DMS53 (cell line): ENCODE measurements at places on chromosomes 6 and 20.

DNA sequence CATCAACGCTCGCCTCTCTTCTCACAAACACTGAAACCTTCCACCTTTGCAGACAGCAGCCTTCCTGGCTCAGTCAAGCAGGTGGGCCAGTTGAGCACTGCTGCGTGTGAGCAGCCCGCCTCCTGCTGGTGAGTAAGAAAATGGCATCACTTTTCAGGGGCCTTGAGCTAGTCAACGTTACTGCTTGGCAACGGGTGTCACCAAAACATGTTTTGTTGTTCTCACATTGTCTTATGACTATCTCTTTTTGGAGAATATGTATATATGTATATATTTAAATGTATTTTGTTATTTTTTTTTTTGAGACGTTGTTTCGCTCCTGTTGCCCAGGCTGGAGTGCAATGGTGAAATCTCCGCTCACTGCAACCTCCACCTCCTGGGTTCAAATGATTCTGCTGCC is 97.0 kb upstream of the AGPAT4 start:
- DNase-seq, result peak; percentile 83

DNA sequence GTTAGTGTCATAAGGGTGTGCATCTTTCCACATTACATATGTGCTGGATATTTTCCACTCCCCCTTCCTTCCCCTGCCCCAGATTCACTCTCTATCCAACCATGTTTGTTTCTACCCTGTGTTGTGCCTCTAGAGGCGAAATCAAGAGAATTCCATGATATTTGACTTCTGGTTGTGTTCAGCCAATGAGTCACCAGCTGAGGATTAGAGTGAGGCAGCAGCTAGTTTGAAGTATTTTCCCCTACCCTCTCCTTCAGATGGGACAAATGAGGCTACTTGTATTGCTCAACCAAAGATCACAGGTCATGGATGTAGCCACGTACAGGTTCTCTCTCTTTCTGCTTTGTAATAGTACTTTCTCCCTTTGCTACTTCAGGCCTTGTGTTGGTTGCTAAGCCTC is 24.5 kb upstream of the OR2J2 start:
- DNase-seq, result no peak

DNA sequence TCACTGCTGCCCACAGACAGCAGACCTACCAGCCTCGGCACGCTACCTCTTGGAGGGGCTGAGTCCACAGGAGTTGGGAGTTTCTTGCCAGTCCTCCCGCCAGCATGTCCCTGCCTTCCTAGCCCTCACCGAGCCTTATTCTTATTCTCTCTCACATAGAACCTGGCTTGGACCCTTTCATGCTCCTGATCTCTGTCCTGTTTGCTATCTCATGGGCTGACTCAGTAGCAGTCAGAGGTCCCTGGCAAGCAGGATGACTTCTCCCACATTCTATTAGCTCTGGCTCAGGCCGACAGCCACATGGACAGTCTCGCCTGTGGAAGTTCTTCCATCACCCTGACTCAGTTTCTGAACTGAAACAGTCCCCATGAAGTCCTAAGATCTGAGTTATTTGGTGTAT is 313.2 kb upstream of the RNF24 start:
- DNase-seq, result no peak

DNA sequence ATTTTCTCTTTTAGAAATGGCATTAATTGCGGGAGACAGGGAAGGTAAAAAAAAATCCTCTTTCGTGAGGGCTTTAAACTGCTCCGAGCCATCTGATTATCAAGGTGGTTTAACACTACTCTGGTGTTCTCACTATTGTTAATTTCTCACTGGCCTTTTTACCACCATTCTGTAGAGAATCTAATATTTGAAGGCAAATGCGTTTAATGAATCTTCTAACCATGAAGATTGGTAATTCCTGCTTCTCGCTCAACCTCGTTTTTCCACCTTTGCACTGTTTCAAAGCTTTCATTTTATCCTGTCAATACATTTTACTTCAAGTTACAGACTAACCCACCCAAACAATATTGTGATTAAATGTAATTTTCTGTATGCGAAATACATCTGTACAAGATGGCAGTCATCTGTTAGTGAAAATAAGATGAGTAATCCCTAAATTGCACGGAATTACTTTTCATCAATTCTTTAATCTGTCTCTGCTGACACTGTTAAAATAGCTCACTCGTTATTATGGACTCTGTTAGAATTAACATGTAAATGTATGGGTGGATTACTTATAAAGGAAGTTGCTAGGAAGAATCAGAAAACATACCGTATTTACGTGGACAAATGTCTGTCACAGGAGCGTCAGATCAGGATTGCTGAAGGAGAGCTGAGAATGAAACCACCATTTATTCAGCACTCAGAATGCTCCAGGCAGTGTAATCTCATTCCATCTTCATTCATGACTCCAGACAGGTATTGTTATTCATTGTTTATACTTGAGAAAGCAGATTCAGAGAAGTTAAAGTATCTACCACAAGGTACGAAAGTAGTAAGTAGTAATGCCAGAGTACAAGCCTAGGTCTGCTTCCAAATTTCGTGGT is 1.1 kb upstream of the LCA5 start:
- DNase-seq, result peak; percentile 56

GRCh38 chr6:6962086-6962485 is 145.7 kb upstream of the RREB1 start:
- no peak for DNase-seq

DNA sequence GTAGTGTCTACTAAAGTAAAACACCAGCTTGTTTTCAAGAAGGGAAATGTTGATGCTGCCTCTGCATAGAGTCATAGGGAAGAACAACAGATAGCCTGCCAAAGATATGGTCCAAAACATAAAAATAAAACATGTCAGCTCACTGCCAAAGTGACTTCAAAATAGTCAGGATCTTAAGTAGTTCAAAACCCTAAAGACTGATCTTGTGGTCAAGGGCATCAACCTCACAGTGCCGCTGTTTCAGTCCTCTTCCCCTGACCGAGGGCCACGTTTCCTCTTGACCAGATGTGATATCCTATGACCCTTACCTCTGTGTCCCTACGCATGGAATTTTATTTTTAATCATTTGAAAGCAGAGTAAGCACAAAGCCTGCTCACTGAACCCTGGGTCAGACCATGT is 104.2 kb upstream of the CNKSR3 start:
- no peak for DNase-seq

DNA sequence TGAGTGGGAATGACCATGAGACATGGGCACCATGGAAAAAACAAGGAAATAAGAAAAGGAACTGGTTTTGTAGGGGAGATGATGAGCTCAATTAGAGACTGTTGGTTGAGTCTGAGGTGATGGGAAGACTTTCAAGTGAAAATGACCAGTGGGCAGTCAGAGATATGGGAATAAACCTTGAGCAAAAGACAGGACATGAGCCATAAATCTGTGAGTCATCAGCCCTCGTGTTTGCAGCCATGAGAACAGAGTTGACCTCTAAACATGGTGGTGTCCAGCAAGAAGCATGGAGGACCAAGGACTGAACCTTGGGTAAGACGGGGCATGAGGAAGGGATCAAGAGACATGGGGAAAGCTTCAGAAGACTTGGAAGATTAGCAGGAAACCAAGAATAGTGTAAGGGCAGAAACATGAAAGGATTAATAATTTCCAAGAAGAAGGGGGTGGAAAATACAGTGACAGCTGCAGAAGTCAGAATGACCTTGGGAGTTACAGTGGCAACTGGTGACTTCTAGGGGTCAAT is 280.6 kb upstream of the PRDM1 start:
- DNase-seq, result peak; percentile 44

- DNase-seq, result peak; percentile 72
These were observed 1.2 kb downstream of the ZNF335 start for GRCh38 chr20:45970646-45971424.

- DNase-seq, result peak; percentile 72
These were observed 90.5 kb upstream of the PRSS16 start for GRCh38 chr6:27156874-27157458.

GRCh38 chr20:44684047-44684967 is 30.9 kb upstream of the CCN5 start:
- peak; percentile 72 for DNase-seq

- peak; percentile 93 for DNase-seq
These were observed 51.0 kb upstream of the TCF21 start for GRCh38 chr6:133837801-133838349.

DNA sequence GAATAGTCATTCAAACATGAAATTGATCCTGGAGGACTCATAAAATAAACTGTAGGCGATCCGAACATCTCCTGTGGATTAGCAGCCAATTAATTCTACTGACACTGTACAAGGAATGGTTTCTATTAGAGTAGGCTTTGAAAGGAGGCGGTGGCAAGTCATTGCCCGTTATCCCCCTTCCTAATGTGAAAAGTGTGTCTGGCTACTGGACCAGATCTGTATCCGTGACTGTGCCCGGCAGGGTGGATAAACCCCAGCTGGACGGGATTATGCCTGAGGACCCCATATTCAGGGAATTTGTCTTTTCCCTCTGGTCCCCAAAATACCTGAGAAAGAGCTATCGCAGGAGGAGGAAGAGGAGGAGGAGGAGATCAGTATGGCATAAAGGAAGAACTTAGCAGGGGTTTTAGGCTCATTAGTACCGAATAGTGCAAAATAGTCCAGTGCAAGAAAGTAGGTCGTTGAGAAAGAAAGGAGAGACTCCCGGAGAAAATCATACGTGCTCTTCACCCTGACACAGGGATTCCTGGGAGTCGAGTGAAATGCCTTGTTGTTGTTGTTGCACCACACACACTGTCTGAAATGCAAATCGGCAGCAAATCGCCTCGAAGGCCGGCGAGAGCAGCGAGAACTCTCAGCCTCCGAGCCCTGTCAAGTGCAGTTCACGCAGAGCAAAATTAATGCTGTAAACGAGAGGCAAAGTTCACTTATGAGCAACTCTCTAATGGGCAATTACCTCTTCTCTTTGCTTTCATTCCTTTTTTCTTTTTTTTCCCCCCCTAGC is 178.9 kb upstream of the ARID1B start:
- DNase-seq, result no peak

GRCh38 chr6:144753023-144753705 is 468.0 kb downstream of the UTRN start:
- no peak for DNase-seq

DNA sequence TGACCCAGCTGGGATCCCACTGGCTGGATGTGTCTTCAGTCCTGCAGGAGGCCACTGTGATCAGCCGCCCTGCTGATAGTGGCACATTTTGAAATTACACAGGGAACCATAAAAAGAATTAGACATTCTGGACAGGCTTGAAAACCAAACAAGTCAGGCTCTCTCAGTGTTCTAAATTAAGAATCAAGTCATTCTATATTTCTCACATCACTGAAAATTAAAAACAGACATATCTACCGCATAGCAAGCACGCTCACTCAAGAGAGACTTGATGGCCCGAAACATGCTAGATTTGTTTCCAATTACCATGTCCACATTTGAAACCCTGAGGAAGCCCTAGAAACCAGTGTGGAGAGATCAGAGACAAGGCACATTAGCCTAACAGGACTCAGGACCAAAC is 57.7 kb downstream of the NFATC2 start:
- DNase-seq, result no peak

DNA sequence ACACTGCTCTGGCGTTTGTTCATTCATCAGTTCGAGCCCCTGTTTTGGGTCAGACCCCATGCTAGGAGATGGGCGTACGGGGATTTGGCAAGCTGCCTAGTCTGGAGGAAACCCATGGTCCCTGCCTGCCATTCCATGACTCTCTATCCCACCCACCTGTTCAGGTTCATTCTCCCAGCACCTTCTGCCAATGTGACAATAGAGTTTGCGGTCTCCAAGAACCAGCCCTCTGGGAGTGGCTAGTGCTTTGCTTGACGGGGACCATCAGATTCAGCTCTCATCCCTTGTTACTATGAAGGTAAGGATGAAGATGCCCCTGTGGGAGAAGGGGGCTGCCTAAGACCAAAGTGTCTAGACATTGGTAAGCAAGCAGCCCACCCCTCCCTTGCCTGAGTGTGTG is 345.0 kb downstream of the PTPRT start:
- DNase-seq, result no peak

DNA sequence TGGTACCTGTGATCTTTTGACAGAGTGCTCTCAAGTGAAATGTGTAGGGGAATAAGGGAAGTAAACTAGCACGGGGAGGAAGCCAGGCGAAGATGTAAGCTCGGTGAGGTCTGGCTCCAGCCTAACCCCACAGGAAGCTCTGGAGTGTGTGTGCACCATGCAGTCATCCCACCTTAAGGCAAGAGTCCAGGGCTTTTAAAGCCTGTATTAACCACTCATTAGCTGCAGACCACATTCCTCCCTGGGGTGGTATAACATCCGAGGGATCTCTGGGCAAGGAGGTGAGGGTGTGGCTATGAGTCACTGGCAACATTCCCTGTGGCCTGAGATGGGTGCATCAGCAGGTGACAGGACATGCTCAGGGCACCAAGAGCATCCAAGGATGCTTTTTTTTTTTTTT is 12.5 kb upstream of the RANBP9 start:
- peak; percentile 15 for DNase-seq

DNA sequence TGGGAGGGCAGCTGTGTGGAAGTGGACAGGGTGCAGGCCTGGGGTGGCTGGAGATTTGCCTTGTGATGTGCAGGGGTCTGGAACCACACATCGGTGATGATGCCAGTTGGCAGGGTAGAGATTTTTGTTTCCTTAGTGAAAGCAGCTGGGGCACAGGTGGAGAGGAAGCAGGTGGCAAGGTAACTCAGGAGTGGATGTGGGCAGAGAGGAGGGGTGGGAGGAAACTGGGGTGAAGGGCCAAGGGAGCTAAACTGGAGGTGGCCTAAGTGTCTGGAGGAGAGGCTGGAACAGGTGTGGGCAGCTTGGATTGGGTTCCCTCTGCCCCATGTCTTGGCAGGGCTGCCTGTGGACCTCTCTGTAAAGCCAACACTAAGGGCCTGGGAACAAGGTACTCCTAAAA is 4.7 kb upstream of the SCUBE3 start:
- DNase-seq, result peak; percentile 64

DNA sequence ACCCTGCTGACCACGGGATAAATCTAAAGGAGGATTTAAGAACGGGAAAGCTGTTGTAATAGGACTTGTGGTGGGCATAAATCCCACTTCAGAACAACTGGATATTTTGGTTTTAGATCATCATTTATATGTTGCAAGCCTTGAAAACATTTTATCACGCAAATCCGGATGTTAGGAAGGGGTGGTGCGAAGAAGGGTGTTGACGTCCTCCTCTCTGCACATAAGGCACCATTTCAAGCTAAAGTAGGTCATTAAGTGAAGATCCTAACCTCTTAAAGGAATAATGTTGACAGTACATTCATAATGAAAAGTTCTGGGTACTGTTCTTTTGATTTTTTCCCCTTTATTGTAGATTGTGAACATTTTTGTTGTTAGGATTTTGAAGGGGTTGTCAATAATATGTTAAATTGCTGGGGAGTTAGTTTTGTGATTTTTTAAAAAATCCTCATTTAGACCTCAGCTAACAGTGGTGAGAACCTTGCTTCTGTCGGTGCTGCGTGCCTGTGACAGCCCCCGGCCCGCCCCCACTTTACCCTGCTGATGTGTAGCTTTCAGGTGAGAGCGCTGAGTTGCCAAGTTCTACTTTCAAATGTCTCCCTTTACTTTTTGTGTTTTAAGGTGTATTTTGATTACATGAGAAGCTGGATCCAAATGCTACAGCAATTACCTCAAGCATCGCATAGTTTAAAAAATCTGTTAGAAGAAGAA is 88.8 kb downstream of the MAP3K4 start:
- no peak for DNase-seq
